Endothelial cell of coronary artery (primary cell): ENCODE measurements at places on chromosomes 7 and 10. TPM values are rescaled to one million over a fixed set of nuclear protein-coding genes. Genes with fewer than 3 reads are reported as not detected.

SPDYE8 gene
- not detected in 2 replicates for total RNA-seq

UCN3 gene
- not detected in 2 replicates for total RNA-seq

GOLGA7B gene
- total RNA-seq: under 0.01 TPM in 1 of 2 replicates, not detected in the other

PNLIPRP2 gene
- not detected in 2 replicates for total RNA-seq
